ENCODE measurements at places on chromosomes 1 and 21.

GRCh38 chr1:109573785-109574184 is 25.4 kb downstream of the GNAI3 start:
- DNase-seq = no peak

DNA sequence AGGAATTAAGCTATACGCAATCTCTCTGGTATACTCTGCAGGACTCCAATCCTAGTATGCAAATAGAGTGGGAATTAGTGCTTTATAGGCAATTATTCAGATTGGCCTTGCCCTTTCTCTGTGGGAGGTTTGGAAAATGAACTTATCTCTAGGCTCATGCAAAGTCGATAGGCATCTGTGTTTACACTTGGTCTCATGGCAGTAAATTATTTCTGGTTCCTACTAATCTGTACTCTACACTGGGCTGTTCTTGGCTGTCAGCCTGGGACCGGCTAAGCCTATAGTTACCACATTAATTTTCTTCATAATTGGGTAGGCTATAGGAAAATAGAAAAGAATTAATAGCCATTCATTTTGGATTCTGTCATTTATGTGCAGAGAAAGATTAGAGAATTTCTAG is 544.6 kb downstream of the AMY1C start:
- peak; percentile 4 for DNase-seq

DNA sequence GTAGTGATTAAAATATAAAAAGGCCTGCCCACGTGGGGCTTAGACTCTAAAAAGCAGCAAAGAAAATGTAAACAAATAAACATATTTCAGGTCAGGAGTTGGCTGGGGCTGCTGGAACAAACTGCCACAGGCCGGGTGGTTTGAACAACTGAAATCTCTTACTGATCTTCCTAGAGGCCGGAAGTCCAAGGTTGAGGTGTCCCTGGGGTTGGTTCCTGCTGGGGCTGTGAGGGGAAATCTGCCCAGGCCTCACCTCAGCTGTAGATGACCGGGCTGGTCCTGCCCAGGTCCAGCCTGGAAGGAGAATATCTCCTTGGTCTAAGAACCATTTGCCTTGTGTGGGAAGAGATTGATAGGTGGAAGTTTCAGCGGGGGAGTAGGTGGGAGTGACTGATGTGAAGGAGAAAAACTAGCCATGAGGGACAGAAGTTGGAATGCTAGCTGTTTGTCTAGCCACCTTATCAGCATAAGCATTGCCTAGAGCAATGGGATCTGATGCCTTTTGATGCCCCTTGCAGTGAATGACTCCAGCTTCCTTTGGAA is 221.1 kb downstream of the DYRK1A start:
- no peak for DNase-seq

GRCh38 chr1:3692598-3692997 is 40.3 kb downstream of the TP73 start:
- no peak for DNase-seq

DNA sequence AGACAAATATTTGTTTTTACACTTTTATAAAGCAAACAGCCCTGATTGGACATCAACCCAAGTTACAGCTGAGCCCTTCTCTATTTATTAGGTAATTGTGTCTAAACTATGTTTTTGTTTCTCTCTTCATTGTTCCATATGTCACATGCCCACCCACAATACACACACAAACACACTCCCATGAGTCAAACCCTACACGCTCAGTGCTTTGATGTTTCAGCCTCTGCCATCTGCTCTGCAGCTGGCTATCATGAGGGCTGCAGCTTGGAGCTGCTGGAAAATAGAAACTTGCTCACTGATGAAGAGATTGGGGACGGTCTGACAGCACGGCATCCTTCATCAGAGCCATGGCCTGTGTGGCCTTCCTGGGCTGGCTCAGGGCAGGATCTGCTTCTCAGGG is 41.7 kb downstream of the PSMG1 start:
- DNase-seq = peak; percentile 34

DNA sequence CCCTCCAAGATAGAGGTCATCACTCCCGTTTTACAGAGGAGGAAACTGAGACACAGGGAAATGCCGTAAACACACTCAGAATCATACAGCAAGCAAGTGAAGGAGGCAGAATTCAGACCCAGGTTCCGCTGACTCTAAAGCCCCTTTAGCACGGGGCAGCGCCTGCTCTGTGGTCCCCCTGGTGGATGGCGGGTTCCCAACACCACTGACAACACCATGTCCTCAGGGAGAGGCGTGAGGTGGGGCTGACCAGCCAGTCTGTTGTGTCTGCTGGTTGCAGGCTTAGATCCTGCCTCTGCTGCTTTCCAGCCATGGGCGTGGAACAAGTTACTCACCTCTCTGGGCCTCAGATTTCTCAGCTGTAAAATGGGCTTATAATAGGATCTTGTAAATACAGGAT is 617.3 kb downstream of the MATN1 start:
- peak; percentile 62 for DNase-seq

- peak; percentile 67 for DNase-seq
These were observed 51.0 kb downstream of the GADD45A start for GRCh38 chr1:67735806-67736627.

Data from lung (tissue), 17 donors.